RPMI7951 (cell line): ENCODE measurements at places on chromosomes 6 and 20.

DNA sequence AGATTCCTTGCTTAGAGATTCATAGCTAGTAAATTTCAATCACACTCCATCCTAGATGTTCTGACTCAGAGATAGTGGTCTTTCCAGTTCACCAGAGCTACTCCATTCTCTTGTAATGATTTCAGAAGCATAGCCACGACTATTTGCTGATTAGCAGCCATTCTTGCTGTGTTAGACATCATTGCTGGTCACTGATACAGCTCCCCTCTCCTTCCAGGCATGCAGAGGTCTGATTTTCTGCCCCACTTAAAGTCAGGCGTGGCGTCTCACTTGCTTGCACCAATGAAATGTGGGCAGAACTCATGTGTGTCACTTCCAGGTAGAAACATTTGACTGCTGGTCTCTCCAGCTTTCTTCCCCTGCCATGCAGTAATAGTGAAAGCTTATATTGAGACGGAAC lies 168.9 kb upstream of the JARID2 start:
- DNase-seq = no peak

DNA sequence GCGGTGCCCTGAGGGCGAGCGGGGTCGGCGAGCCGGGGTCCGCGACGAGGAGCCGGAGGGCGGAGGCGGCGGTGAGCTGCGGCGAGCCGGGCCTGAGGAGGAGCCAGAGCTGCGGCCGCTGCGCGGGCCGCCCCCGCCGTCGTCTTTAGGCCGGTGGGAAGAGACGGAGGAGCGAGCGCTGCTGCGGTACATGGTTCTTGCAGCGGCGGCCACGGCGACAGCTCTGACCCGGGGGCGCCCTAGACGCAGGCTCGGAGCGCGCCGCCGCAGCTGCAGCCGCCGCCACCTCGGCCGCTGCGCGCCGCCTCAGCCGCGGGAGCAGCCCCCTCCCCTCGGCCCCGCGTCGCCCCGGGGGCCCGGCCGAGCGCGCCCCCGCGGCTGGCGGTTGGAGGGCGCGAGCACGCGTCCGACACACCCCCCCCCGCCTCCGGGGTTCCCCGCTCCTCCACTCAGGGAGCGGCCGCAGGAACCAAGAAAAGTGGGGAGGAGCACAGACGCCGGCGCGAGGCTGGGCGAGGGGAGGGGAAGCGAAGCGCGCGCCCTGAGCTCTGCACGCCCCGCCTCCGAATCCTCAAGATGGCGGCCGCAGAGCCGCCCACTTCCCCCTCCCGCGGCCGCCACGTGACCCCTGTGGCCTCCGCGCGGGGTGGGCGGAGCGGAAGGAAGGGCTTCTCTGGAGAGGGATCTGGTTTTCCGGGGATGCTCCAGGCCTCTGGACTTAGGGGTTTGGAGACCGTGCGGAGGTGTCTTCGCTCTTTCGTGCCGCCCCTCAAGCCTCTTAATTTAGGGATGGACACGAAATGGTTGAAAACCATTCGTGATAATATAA lies at the start of gene ZNF318:
Gene ZNF318 (minus strand): TSS at position 474 of the 829 bp plus-strand sequence. CDS start 282 bp downstream, at position 192.
- peak; percentile 97 for DNase-seq

DNA sequence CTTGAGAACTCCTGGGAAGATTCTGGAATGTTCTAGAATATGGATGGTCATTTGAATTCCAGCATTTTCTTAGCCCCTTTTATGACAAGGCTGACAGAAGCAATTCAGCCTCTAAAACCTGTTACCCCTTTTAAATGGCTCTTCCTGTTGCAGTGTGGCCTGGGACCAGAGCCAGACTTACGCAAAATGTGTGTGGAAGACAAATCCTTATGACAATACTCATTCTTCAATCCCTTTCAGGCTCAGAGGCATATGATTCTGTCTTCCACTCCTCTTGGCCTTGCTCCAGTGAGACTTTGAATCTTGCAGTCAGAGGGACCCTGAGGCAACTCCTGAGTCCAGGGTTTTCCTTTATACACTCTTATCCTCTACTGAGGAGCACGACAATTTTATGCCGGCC lies 287.0 kb downstream of the CLIC5 start:
- DNase-seq = peak; percentile 92

DNA sequence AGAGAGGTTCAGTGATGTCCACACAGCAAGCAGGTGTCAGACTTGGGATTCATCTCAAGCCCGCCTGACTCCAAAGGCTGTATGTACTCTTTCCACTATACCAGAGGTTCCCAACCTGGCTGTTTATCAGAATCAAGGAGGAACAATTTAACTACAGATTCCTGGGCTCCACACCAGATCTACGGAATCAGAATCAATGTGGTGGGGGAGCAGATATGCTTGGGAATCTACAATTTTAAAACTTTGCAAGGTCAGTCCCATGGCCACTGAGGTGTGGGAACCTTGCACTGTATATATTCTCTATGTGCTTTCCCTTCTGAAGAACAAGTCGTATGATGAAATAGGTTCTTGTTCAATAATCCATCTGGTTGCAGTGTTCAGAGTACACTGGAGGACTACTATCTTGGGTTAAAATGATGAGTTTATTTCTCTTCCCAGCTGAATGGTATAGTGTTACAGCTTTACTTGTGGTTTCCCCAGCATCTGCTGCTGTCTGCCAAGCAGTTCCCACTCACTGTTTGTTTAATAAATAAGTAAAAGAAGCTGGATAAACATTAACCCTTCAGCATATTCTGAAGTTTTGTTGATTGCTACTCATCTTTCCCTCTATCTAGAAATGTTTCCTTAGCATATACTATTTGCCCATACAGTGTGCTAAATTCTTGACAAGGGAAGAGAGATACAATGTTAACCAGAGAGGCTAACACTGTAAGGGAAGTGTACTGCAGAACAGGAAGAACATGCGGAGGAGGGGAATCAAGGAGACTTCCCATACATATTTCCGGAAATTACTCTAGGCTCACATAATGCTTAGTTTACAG lies 9.9 kb downstream of the TTI1 start:
- DNase-seq = peak; percentile 39

- DNase-seq = peak; percentile 17
These were observed 89.1 kb downstream of the AIG1 start for GRCh38 chr6:143149771-143150170.

DNA sequence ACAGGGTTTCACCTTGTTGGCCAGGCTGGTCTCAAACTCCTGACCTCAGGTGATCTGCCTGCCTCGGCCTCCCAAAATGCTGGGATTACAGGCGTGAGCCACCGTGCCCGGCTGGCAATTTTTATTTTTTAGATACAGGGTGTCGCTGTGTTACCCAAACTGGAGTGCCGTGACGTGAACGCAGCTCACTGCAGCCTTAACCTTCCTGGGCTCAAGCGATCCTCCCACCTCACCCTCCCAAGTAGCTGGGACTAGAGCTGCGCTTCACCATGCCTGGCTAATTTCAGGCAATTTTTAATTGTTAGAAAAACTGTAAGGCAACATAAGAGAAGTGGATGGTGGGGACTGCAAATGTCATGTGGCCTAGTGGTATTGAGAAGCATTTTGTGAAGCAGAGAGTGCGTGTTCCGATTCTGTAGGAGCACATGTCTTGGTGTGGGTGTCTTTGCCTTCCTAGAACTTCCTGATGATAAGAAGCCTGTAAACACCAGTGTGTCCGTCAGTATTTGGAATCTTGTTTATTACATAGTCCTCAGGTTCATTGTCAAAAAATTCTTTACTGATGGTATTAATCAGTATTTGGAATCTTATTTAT lies 18.0 kb downstream of the JARID2 start:
- DNase-seq = no peak
